ENCODE measurements at places on chromosomes 16 and 17.

- DNase-seq, result no peak
Observed at GRCh38 chr17:73274490-73274889, 12.8 kb upstream of the CPSF4L start.

DNA sequence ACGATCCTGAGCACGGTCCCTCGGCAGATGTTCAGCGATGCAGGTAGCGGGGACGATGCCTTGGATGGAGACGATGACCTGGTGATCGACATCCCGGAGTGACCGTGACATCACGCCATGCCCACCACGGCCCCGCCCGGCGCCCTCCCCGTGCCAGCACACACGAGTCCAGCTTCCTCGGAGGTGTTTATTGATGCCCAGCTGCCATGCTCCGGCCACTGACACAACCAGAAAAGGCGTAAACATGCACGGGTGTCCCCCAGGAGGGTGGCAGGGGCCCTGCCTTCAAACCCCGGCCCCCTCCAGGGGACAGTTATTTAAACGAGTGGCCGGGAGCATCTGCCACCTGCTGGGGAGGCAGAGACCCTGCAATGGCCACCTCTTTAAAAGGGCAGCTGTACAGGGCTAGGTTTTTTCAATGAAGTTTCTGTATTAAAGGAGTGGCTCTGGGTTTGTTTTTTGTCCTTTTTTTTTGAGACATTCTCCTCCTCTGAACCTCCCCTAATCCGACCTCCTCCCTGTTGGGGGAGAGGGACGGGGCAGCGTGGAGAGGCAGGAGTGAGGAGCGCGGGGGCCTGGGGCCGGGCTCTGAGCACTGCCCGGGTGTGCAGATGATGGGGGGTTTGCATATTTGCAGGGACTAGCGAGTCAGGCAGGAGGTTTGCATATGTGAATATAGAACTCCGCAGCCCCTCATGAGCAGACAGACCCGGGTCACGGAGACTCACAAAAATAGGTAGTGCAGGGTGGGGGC, 5.3 kb downstream of the DOC2A start:
- DNase-seq, result peak; percentile 24

- no peak for DNase-seq
Observed at GRCh38 chr17:39236981-39237441, 11.3 kb upstream of the STAC2 start.

GRCh38 chr17:42422958-42423712, at the start of gene CAVIN1:
TSS of gene CAVIN1 (minus strand) at chr17:42423256. CDS start at chr17:42423097, 159 bp downstream.
- peak; percentile 19 for DNase-seq

GRCh38 chr17:72240333-72240732, 119.5 kb downstream of the SOX9 start:
- DNase-seq, result no peak

DNA sequence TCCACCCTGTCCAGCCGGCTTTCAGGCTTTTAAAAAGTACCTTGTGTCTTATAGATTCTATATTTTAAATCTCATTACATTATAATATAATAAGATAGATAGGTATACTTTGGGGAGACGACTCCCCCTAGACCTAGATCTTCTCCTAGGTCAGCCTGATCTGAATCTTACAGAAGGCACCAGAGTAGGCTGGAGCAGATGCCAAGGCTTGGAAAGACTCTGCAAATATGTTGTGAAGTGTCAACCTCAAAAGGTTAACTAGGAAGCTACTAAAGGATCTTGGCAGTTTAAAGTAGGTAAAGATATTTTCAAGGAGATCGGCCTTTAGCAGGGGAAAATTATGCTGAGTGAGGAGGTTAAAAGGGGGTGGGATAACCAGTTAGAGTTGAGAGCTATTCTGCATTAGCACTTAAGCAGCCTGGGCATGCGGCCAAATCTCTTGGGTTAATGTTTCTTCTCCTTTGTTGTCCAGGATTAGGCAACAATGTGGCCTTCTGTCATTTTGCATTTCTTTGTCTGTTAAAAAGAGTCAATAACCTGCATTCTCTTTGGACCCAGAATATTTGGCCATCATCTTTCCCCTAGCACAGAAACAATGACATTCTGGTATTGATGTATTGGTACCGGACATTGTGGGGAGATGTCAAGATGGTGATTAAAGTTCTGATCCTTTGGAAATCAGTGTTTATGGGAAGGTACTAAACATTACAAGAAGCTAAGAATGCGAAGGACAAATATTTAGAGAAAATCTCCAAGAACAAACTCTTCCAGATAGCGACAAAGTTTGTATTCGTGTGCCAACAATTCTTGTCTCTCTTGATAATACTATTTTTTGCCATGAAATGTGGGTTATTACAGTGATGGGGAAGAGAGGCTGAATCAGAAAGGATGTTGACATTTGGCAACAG, 51.2 kb upstream of the DHX40 start:
- DNase-seq, result peak; percentile 85

DNA sequence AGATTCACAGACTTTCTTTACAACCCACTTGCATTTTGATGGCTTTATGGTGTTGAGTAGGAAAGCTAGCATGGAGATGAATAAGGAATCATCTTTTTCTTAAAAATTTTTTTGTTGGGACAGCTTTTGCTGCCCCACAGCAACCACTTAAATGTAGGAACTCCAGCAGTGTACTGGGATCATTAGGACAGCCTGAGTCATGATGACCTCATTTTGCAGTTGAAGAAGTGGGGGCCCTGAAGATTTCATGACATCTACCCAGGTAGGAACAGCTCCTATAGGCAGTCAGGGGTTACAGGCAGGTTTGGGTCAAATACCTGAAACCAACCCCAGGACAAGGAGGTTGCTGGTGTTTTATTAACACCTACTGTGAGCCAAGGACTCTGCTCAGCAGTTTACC, 2.1 kb downstream of the METTL22 start:
- DNase-seq, result no peak

DNA sequence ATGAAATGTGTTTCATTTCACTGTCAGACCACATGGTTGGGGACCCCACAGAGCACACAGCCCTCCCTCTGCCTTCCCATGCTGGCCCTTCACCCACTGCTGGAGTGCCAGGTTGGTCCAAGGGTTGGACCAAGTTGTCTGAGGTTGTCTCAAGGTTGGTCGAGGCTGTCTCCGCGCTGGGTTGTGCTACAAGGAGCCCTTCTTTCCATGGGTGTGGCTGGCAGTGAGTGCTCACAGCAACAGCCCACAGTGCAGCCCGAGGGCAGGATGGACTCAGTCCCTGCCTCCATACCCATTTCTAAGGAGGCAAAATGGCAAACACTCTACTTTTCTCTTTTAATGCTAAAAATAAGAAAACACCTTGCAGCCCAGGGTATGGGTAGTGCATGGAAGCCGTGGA, 35.8 kb upstream of the STH start:
- no peak for DNase-seq

- no peak for DNase-seq
Observed at GRCh38 chr16:57374067-57374534, 1.8 kb downstream of the CX3CL1 start.

DNA sequence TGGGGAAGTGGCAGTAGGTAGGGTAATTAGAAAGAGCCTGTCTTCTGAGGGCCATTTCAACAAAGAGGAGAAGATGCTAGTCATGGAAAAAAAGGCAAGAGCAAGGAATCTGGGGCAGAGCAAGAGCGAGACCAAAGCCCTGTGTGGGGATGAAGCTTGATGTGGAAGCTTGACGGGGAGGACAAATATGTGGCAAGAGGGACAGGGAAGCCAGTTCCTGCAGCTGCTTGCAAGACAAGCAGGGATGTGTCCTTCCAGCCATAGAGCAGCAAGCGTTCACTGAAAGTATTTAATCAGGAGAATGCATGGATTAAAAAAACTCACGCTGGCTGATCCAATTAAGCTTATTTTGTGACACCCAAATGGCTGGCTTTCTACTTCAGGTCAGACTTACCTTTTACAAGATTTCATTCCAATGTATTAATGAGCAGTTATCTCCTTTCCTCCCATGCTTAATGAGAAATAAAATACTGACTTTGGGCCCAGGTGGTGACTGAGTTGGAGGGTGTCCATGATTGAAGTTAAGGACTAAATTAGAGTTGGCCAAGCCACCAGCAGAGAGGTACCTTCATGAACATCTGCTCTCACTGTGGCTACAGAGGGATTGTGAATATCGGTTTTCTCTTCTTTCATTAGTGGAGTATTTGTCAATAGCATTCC, 76.8 kb downstream of the ABCA8 start:
- no peak for DNase-seq

- DNase-seq, result no peak
Observed at GRCh38 chr17:38353668-38354067, 2.0 kb downstream of the SOCS7 start.

DNA sequence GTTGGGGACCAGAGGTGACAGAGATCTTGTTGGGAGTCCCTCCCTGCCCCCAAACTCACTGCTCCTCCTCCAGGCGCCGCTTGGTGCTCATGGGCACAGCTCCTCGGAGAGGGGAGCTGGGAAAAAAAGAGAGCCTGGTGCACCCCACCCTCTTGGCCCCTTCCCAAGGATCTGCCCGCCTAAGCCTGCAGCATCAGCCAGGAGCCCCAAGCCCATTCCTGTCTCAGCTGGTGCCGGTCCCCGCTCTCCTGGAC, 400 bp downstream of the HCFC1R1 start:
- DNase-seq, result no peak

- no peak for DNase-seq
Observed at GRCh38 chr16:80851831-80852230, 47.4 kb upstream of the CDYL2 start.

DNA sequence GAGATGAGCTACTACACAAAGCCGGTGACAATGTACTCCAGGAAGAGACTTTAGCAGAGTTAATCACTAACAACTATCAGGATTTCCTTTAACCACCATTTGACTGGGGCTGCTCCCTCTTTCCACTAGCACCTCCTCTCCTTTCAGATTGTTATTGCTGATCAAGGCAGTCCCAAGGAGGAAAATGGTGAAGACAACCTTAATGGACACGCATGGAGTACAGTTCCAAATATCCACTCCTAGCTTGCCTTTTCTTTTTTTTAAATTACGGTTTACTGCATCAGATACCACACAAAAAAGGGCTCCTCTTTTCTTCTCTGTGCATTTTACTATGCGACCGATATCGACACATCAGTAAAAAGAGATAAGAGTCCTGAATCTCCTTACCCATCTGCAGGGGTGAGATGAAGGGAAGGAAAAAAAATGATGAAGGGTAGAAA, 30.9 kb downstream of the FAM222B start:
- DNase-seq, result no peak

DNA sequence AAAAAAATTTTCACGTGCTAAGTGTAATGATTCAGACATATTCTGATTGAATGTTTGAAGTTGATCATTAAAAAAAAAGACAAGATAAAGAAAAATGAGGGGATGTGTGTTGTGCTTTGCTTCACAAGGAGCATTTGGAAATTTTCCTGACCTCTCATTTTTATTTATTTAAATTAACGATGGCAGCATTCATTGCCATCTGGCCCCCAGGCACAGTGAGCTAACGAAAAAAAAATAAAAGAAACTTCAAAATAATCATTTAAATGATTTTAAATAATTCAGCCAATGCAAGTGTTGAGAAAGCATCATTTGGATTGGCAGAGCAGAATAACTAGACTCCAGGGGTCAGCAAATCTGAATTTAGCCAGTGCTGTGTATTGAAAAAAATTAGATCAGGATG, 1037.2 kb downstream of the CDH11 start:
- no peak for DNase-seq

DNA sequence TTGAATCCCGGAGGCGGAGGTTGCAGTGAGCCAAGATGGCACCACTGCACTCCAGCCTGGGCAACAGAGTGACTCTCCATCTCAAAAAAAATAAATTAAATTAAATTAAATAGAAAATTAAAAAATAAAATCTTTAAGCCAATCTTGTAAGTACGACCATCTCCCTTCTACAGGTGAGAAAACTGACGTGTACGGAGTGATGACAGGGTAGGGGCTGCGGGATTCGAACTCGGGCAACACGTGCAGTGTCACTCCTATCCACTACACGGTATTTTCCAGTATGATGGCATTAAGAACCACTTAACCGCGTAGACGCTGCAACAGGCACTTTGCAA, 762 bp downstream of the WDR59 start:
- no peak for DNase-seq

- DNase-seq, result no peak
Observed at GRCh38 chr17:55416470-55417052, 5.1 kb downstream of the MMD start.

GRCh38 chr16:13864689-13865088, 55.3 kb upstream of the ERCC4 start:
- DNase-seq, result peak; percentile 46

- DNase-seq, result peak; percentile 64
Observed at GRCh38 chr16:30139583-30140481, 16.8 kb upstream of the MAPK3 start.
